GM12864 (cell line): ENCODE measurements at places on chromosomes 7 and 10.

GRCh38 chr7:91109200-91109599 is 155.0 kb upstream of the FZD1 start:
- DNase-seq, result no peak

GRCh38 chr10:121527690-121528089 is 70.6 kb downstream of the FGFR2 start:
- DNase-seq, result no peak

DNA sequence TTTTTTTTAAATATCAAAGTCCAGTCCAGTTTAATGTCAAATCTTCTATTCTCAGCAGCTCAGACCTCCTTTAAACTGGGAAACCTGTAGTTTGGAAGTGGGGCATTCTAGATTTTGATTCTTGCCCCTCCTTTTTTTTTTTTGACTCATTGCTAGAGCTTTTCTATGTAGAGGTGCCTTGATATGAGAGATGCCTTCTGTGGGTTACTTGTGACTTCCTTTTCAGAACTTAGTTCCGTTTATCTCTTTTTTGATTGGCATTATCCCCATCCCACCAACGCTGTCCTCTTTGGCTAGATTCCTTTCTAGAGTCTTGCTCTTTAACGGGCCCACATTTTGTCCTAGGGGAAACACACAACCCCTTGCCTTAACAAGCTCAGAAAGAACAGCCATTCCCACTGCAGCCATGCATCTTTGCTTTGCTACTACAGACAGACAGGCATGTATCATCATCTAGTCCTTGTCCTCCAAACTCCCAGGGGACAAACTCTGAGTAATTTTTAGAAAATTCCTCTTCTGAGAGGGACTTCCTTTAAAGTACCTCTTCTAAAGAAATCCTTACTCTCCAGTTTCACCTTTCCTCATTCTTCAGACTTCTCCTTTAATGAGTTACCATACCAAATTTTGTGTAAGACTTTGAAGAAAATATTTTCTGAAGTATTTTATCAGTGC is 153.6 kb downstream of the PHF14 start:
- no peak for DNase-seq

- DNase-seq, result no peak
Measured at GRCh38 chr10:100008142-100008522, 1.6 kb downstream of the DNMBP start.

DNA sequence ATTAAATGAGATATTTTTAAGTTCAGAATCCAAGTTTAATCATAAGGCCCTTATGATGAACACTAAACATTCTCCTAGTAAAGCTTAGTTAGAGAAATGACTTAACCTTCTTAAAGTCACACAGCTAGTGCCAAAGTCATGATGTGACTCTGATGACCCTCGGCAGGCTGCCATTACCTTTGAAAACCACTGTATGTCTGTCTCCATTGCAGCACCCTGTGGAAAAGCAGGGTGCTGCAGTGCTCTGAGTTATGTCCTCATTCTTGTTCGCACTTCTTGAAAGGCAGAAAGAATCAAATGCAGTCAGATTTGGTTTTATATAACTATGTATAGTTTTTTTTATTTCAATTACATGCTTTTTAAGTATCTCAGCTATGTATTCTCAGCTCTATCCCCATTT is 105.0 kb downstream of the PHTF2 start:
- DNase-seq, result peak; percentile 19
